ENCODE measurements at places on chromosomes 5 and 9. TPM values are rescaled to one million over a fixed set of nuclear protein-coding genes. Genes with fewer than 3 reads are reported as not detected.
A peak's percentile ranks its signal among the peaks of the same experiment; 100 is the strongest.

DNA sequence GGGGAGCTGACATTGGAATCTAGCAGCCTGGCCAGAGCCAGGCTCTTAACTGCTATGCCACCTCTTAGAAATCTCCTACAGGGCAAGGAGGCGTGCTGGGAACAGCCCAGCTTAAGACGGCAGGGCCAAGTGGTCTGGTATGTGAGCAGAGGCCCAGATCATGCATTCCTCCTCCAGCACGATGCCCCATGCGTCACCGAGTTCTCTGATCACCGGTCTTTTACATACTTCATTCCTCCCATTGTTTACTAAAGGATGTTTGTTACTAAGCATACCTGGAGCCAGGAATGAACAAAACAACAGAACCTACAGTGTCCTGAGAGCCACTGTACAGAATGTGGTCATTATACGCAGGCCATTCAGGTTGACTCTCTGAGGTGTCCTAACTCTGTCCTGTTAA lies 73.8 kb downstream of the TRIO start:
- DNase-seq, result no peak

DNA sequence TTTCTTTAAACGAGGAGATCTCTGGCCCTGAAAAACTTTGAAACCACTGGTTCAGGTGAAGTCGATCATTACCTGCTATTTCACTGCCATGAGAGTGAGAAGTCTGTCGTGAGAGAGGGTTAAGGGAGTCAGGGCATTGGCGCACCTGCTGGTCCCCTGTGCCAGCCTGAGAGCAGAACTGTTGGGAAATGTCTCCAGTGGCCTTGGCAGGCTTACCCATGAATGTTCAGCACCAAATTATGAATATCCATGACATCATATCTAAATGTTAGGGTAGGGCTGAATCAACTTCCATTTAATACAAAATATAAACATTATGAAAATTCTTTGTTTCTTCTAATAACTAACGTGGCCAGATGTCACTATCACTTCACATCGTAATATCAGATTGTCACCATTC lies 379.3 kb downstream of the KDM4C start:
- DNase-seq, result no peak

DNA sequence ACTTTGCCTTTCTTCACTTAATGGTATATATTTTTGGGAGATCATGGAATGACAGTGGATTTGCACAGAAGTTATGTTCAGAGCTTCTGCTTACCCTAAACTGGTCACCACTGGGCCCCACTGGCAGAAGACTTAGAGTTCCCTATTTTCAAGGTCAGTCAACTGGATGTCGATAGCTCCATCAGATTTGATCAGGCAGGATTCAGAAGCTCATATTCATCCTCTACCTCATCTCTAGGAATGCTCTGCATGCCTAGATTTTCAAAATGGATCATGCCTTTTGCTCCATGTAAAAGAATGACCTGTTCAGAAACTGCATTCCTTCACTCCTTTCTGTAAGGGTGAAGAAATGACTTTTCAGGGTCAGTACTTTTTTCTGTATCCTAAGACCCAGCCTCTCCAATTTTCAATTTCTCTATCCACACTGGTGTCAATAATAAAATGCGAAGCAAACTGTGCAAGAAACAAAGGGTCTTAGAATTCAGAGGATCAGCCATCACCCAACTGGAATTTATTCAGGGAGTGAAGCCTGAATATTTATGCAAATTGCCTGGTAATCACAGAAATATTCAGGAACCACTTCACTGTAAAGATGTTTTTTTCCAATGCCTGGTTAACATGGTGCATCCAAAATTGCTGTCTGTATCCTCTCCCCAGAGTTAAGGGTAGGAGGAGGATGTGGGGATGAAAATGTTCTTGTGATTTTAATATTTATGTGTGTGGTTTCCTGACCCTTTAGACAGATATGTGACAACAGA lies 125.4 kb downstream of the DOCK2 start:
- DNase-seq, result no peak

DNA sequence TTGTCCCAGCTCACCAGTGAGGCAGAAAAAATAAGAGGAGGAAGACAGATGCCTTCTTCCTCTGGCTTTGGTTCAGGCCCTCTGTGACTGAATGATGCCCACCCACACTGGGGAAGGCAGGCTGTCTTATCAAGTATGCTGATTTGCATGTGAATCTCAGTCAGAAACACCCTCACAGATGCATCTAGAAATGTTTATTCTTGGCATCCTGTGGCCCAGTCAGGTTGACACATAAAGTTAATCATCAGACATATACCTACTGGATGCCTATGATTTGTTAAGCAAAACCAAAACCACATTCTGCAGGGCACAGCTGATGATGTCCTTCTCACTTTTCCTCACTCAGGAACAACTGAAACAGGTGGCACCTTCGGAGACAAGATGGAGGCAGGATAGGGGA lies 243.4 kb upstream of the KCNN2 start:
- no peak for DNase-seq

DNA sequence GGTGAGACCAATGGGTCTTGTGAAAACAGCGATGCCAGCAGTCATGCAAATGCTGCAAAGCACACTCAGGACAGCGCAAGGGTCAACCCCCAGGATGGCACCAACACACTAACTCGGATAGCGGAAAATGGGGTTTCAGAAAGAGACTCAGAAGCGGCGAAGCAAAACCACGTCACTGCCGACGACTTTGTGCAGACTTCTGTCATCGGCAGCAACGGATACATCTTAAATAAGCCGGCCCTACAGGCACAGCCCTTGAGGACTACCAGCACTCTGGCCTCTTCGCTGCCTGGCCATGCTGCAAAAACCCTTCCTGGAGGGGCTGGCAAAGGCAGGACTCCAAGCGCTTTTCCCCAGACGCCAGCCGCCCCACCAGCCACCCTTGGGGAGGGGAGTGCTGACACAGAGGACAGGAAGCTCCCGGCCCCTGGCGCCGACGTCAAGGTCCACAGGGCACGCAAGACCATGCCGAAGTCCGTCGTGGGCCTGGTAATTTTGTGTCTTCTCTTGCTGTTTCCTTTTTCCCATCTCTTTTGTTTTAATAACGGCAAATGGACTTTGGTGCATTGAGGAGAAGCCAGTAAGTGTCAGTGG lies 98.0 kb downstream of the EHMT1 start:
- DNase-seq, result no peak

DNA sequence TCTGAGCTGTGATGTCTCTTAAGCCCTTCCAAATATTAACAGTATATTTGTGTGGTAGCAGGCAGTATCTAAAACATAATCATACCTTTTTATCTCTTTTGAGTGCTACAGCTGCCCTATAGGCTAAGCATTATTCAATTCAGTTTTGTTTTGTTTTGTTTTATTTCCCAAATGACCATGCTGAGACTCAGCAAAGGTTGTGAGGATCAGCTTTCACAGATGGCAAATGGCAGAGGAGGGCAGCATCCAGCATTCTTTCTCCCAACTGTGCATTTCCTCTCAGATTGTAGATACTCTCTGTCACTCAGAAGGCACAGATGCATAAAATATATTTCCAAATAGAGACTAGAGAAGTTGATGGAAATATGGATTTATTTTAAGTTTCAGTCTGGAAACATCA lies 90.7 kb downstream of the DAPK1 start:
- no peak for DNase-seq

DNA sequence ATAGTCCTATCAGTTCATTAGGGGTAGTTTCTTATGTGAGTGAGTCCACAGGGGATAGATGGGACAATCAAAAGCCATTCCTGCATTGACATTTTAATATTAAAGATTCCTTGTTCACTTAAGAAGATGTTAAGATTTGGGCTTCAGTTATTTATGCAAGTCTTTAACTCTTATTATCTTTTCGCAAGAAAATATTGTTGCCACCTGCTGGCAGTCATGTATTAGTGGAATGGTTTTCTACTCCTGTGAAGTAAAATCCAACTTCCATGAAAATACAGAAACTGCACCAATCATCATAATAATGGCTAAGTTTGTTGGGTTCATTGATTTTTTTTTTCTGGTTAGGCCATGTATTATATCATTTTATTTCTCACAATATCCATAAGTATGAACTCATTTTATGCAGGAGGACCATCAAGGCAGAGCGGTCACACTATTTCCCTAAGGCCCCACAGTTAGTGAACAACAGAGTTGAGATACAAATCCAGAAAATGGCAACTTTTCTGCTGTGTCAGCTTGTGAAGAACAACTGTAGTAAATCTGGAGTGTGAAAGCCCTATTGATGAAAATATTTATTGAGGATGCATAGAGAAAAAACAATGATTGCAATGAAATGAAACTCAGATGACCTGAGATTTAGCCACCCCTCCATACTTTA lies 88.5 kb upstream of the TXNDC8 start:
- peak; percentile 10 for DNase-seq

DNA sequence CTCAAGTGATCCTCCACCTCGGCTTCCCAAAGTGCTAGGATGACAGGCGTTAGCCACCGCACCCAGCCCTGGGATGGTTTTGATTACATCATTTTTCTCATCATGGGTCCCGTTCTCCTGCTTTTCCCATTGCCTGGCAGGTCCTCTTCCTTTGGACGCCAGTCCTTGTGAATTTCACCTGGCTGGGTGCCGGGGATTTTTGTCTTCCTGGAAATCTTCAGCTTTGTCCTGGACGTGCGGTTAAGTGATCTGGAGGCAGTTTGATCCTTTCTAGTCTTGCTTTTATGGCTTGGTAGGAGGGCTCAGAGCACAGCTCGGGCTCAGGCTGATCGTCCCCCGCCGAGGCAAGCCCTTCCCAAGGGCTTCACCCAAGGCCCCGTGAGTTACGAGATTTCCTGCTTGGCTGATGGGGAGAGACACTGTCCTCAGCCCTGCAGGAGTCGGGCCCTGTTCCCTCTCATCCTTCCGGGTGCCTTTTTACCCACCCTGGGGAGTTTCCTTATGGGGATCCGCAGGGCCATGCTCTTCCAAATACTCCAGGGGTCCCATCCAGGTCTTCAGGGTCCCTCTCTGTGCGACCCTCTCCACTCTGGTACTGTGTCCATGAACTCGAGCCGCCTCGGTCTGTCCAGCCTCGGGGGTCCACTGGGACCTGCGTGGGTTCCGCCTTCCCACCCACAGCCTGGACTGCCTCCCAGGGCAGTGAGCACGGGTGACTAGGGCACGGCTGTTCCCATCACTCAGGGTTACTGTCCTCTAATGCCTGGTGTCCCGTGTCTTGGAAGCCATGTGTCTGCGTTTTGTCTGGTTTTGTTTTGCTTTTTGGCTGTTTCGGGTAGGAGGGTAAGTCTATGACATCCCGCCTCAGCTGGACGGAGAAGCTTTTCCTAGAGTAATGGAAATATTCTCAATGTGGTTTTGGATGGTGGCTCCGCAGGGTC lies 22.3 kb upstream of the EGFL7 start:
- DNase-seq, result no peak

DNA sequence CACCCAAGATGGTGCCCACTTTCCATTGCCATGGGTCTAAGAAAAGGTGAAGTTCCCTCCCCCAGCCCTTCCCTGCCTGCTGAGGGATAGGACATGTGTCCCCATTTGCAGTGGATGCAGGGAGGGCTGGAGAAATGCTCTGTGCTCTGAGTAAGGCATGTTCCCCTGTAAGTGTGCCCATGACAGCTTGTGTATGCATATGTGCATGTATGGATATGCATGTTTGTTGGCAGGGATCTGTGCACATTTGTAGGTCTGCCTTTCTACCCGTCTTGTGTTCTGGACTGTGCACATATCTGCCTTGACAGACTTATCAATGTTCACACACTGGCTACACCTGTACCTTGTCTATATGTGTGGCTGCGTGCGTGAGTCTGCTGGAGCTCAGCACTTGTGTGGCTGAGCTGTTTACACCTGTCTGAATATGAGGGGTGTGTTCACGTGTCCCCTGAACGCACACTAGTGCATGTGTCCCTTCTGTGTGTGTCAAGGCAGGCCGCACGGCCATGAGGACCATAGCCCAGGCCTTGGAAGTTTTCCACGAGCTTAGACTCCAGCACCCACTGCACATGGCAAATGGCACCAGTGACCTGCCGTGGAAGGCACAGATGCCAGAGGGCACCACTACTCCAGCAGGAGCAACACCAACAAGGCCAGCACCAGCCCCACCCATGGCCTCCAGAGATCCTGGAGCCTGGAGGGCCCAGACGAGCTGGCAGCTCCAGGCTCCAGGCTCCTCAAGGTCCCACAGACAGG lies 27.4 kb upstream of the TTLL11 start:
- no peak for DNase-seq

DNA sequence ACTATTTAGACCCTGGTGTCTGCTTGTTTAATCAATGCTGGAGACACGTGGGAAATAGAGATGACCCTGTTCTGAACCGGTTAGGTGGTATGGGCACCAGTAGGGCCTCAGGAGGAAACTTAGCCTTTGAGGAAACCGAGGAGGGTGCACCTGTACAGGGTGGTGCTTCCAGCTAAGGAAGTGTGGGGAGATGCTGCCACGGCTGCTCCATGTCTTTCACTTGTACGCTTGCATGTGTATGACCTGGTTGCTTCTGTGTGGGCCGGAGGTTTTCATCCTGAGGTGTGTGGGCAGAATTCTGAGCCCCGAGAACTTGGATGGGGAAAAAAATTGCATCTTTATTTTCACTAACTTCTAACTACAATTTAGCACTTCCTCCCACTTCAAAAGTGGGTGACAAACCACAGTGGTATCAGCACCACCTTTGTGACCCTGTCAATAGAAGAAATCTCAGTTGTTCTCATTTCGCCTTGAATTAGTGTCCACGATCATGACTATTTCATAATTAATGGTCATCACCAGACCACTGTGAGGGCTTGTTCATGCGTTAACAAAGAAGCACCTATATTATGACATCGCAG lies 99.8 kb upstream of the SPATA31C2 start:
- no peak for DNase-seq

DNA sequence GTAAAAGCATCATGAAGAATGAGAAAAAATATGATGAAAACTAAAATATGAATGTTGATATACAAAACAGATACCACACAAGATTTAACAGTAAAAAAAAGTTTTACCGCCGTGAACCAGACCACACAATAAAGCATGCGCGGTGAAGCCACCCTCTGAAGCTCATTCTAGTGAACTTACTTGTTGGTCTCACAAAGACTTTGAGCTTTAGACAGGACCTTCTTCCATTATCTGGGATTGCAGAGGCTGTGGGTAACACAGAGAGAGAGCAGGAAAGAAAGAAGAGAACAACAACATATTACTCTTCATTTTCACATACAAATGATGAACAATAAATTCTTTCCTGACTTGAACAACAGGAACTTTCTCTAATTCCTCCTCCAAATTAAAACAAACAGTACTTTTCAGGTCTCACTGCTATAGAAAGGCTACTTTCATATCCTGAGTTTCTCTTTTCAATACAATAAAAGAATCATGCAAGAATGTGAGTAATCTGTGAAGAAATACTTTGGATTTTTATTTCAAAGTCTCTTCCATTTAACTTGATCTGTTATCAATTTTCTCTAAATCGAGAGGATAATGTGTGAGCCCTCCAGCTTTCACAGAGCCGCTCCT lies 283.1 kb downstream of the EFNA5 start:
- peak; percentile 65 for DNase-seq

Gene SPIN1
- polyA plus RNA-seq, result 83.0 TPM

Gene NR6A1
- 5.0 TPM for polyA plus RNA-seq

Gene TYRP1
- 0.37 TPM for polyA plus RNA-seq

Gene TRIM41
- polyA plus RNA-seq, result 22.4 TPM

Gene PLAC8L1
- polyA plus RNA-seq, result 0.54 TPM

Data from large intestine (tissue), 12 donors.